Stimulated activated CD8-positive, alpha-beta memory T cell treated with anti-CD3 and anti-CD28 coated beads, Interleukin-15, amount 100 ng/mL, for 4 hours (primary cell): ENCODE measurements at places on chromosomes 12 and 14.
A peak's percentile ranks its signal among the peaks of the same experiment; 100 is the strongest.

DNA sequence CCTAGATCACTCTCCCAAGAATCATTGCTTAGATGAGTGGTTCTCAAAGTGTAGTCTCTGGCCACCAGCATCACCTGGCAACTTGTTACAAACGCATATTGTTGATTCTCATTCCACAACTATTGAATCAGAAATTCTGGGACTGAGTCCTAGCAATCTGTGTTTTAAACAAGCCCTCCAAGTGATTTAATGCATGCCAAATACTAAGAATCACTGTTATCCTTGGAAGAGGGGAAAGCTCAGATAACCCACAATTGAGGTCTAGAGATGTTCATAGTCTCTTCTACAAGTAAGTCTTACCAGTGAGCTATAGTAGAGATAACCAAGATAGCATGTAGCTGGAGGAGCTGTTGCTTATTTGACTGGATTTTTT, 666.6 kb downstream of the DIO2 start:
- DNase-seq = no peak

- no peak for DNase-seq
These were observed 4.2 kb downstream of the TMEM253 start for GRCh38 chr14:21105095-21105494.

DNA sequence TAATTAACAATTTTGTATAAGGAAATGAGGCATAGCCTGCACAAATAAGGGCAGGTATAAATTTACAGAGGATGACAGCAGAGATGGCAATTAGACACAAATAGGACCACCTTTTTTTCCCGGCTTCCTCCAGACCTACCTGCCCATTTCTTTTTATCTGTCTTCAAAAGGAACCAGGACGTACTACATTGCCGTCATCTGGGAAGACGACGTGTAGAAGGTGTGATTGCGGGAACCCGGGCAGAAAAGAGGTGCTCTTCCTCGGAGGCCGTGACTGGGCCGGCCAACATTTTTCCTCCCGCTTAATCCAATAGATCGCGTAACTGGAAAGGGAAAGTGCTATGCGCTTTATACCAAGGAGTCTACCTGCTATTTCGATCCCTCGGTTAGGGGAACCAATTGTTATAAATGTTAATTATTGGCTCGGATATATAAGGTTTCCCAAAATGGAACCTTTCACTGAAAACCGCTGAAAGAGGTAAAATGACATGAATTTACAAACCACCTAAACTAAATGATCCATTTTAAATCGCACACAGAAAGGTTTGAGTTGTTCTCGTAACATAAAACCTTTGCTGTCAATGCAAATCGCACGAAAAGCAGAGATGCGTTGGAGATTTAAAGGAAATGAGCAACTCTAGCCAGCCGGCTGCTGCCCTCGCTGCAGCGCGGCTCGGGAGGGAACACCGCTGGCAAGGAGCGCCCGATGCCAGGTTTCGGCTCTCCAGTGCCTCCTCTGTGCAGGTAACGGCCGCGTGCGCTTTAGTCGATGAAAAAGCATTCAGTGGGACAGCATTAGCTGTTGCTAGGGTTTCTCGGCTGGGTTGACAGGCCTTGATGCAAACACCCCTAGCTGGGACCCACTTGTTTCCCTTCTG, 2.8 kb upstream of the SIX1 start:
- DNase-seq = no peak

GRCh38 chr14:80455031-80455430, 243.7 kb upstream of the DIO2 start:
- DNase-seq = no peak

DNA sequence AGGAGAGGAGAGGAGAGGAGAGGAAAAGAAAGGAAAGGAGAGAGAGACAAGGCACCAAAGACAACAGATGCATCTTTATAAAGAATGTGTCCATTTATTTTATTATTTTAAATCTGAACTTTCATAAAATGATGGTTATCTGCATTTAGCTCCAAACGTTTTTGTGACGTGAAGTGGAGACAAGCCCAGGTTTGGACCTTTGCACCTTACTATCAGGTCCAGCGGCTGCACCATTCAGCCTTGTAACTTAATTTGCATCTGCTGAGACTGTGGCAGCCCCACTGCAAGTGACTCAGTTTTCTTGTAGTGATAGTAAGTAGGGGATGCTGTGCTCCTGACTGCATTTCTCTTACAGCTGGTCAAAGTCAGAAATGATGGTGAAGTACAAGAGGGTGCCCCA, 130.7 kb downstream of the NTF3 start:
- DNase-seq = no peak

DNA sequence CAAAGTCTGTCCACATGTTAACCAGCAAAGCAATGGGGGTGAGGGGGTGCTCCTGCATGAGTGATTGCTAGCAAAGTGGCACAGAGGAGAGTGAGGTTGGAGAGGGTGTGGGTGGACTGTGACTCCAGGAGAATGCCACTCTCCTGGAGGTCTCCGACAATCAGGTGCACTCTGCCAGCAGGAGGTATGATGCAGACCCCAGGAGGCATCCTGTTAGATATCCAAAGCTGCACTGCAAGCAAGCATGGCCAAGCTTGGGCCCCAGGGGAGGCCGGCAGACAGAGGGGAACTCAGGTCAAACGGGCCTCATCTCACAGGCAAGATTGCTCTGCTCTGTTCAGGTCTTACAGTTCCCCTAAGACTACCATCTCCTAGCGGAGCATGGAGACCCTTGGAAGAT, 73.5 kb upstream of the ALX1 start:
- no peak for DNase-seq

DNA sequence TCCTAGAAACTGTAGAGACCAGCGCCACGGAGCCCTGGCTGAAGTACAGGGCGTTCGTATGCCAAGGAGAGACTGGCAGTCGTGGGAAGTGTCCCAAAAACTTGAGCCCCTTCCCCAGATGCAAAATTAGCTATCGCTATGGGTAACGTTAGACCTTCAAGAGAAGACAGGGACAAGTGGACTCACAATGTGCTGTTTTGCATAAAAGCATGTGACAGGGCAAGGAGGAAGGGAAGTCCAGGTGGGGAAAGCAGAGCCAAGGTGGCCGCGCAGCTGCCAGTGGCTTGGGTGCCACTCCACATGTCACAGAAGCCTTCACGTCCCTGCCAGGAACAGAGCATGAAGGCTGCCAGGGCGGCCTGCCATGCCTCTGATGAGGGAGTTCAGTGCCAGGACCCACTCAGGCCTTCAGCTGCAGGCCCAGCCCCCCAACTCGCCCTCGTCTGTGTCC, 61.2 kb upstream of the DYNC1H1 start:
- no peak for DNase-seq

DNA sequence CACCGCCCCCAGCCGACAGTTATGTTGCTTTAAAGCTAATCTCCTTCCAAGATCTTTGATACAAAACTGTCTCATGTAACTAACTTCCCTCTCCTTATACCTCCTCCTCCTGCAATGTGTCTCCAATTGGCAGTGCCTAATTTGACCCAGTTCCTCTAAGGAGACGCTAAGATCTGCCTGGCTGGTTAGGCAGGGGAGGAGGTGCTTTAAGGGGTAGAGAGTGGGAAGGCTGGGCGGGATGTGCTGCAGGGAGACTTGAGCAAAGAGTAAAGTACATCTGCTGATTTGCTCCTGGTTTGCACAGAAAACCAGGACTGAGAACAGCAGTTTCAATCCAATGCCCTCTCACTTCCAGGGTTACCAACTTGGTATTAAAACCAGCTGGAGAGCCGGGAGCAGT, 7.4 kb upstream of the IKZF4 start:
- no peak for DNase-seq

DNA sequence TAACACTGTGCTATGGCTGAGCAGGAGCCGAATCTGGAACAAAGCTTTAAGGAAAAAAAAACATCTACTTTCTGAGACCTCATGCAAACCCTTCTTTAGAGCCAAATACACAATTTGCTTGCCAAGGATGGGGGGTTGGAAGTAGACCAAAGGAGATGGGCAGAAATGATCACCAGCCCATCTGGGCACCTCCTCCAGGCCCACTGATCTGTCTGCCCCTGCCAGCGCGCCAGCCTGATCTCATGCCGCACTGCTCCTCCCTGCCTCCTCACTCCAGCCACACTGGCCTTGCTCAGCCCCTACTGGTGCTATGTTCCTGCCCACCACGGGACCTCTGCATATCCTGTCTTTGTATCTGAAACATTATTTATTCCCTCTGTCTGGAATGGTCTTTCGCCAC, 24.8 kb upstream of the RAB35 start:
- no peak for DNase-seq

GRCh38 chr12:18849761-18850160, 111.8 kb downstream of the CAPZA3 start:
- DNase-seq = no peak

GRCh38 chr14:70086685-70087379, 101.9 kb downstream of the SLC8A3 start:
- DNase-seq = no peak

DNA sequence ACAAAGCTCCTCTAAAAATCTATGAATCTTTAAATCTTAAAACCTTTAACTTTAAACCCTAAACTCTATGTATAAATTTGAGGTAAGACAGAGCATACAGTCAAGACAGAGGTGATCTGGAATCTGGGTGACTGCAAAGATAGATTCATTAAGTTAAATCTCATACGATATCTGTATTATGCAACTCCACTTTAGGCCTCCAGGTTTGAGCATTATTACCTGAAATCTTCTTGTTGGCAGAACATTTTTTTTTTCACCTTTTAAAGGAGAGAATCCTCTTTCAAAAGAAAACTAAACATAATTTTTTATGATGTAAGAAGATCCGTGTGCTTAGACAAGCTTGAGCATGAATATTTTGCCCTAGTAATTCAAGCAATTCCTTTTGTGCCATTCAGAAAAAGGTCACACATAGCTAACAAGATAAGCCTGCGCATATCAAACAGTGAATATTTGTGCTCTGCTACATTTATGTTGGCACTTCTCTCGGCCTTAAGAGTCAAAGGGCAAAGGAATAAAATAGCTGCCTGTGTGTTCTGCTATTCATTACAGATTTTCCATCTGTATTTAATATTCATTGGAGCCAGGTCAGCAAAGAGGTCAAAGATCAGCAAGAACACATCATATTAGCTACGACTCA, 163.3 kb downstream of the TMTC3 start:
- DNase-seq = no peak

DNA sequence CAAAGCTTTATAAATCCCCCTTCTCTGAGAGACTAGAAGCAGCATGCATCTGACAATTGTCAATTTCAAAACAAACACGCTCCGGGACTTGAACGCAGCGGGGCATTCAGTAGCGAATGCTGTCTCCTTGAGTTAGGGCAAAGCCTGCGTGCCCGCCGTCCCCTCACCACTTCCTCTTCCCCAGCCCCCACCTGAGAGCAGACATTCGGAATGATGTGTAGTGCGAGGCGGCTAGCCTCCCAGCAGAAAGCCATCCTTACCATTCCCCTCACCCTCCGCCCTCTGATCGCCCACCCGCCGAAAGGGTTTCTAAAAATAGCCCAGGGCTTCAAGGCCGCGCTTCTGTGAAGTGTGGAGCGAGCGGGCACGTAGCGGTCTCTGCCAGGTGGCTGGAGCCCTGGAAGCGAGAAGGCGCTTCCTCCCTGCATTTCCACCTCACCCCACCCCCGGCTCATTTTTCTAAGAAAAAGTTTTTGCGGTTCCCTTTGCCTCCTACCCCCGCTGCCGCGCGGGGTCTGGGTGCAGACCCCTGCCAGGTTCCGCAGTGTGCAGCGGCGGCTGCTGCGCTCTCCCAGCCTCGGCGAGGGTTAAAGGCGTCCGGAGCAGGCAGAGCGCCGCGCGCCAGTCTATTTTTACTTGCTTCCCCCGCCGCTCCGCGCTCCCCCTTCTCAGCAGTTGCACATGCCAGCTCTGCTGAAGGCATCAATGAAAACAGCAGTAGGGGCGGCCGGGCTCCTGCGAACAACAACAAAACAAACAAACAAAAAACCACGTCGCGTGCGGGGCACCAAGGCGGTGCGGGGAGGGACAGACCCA, 2.2 kb downstream of the PRMT8 start:
- no peak for DNase-seq

DNA sequence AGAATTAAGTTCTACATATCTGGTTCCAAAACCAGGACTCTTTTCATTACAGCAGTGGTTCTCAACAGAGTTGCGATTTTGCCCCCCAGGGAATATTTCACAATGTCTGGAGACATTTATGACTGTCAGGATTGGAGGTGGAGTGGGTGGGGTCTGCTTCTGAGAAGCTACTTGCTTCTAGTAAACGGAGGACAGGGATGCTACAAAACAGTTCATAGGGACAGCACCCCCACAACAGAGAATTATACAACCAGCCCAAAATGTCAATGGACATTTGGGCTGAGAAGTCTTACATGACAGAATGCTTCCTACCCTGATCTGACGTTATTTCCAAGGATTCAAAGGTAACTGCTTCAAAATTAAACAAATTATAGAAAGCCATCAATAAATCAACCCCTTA, 739 bp upstream of the SPATA7 start:
- DNase-seq = no peak

- no peak for DNase-seq
These were observed 6.2 kb downstream of the SLC41A2 start for GRCh38 chr12:104951759-104952509.

GRCh38 chr12:55654511-55655214, 18.0 kb downstream of the OR10P1 start:
- DNase-seq = no peak

- DNase-seq = no peak
These were observed 1.1 kb downstream of the TPI1 start for GRCh38 chr12:6868211-6869048.

GRCh38 chr14:103087343-103087835, 3.4 kb downstream of the LBHD2 start:
- DNase-seq = no peak

DNA sequence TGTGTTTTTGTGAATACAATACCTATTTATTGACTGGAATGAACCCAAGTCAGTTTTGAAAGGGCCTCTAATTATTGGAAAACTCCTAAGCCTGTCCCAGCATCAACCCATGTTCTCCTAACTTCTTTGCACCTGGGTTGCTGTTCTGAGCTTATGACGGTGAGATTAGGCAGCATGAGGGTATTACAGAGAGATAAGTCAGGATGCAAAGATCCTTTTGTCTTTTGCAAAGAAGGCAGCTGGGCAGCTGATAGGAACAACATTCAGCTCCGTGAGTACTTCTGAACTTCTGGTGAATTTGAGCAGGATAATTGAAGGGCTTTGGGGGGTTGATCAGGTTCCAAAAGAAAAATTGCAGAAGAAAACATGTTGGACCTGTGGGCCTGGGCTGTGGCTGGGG, at the start of gene PDE6H:
TSS of gene PDE6H (plus strand) at position 227 of the 400 bp plus-strand sequence. CDS start 4,971 bp downstream, outside the sequence.
- no peak for DNase-seq

DNA sequence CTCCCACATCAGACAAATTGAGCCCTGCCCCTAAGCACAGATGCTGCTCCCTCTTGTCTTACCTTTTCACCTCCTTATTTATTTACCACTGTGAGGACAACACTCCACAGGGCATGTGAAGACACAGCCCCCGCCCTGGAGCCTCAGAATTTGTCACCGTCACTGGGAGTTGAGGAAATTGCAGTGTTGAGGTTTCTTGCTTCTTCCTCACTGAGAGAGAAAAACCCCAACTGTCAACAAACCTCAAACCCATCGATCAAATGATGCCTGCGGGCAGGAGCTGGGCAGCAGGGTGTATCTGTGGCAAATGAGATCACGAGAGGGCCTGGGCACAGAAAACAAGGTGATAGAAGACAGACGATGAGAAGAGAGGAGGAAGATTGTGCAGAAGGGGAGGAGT, 30.5 kb upstream of the PLEKHG3 start:
- DNase-seq = peak; percentile 4
